ENCODE measurements at places on chromosomes 7 and 10.

- DNase-seq, result no peak
Measured at GRCh38 chr7:118870187-118870586, 645.7 kb downstream of the ANKRD7 start.

DNA sequence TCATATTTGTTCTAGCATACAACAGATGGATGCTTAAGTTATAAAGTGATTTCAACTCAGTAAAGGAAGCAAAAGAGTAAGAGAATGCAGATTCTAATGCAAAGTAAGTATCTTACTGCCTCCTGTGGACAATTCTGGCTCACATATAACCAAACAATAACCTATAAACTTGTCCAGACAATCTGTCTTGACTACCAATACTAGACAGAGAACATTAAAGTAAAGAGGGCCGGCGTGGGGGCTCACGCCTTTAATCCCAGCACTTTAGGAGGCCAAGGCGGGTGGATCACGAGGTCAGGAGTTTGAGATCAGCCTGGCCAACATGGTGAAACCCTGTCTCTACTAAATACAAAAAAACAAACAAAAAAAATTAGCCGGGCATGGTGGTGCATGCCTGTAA is 329.3 kb downstream of the CACNA2D1 start:
- no peak for DNase-seq

DNA sequence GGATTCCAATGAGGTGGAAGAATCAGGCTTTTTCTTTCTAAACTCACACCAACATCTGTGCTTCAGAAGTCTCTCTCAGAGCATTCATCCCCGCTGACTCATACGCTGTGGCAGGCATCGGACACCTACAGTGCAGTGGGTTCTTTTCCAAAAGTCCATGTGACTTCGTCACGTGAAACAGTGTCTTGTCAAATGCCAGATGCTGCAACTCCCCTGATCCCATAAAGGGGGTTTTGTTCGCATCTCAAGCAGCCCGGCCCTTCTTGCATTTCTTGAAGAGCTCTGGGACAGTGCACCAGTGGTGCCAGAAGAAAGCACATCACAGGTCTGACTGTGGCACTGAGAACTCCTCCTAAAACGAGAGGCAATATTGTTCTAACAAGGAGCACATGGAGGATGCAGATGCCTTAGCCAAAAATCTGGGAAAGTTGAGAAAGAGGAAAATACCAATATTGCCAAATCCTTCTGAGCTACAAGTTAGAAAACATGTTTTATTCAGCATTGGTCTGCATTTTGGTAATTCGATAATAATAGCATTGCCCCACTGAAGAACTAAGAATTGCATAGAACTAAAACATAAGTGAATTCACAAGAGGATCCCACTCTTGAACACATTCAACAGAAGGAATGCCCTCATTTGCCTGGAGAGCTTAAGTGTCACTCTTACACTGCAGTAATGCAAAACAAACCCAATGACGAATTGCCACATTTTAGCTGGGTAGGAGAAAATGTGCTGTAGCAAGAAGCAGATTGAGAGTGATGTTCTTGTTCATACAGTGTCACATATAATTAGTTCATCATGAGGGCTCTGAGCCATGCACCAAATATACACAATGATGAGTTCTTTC is 204.4 kb downstream of the CXCL12 start:
- no peak for DNase-seq

DNA sequence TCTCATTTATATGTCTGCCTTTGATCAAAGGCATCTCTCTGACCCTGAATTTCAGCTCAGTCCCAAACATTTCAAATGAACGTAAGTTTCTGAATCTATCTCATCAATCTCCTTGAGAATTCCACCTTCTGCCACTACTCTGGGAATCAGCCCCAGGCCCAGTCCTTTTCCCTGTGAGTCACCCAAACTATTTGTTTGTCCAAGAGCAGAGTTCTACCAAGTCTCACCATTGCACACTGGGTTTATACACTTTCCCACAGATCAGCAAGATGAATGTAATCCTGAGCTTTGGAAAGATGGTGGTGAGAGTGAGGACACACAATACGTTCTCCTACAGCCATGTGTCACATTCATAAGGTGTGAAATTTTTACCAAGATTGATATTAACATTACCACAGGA is 251.3 kb upstream of the VWC2 start:
- DNase-seq, result no peak

GRCh38 chr7:875476-876076 is 778 bp upstream of the GET4 start:
- no peak for DNase-seq

GRCh38 chr7:131238347-131238931 is 89.2 kb upstream of the MKLN1 start:
- DNase-seq, result peak; percentile 15

GRCh38 chr10:4177791-4178190 is 392.8 kb upstream of the KLF6 start:
- DNase-seq, result no peak

- peak; percentile 7 for DNase-seq
Measured at GRCh38 chr7:137694405-137694804, 152.4 kb downstream of the DGKI start.

GRCh38 chr7:80699045-80699638 is 60.7 kb downstream of the CD36 start:
- peak; percentile 46 for DNase-seq

DNA sequence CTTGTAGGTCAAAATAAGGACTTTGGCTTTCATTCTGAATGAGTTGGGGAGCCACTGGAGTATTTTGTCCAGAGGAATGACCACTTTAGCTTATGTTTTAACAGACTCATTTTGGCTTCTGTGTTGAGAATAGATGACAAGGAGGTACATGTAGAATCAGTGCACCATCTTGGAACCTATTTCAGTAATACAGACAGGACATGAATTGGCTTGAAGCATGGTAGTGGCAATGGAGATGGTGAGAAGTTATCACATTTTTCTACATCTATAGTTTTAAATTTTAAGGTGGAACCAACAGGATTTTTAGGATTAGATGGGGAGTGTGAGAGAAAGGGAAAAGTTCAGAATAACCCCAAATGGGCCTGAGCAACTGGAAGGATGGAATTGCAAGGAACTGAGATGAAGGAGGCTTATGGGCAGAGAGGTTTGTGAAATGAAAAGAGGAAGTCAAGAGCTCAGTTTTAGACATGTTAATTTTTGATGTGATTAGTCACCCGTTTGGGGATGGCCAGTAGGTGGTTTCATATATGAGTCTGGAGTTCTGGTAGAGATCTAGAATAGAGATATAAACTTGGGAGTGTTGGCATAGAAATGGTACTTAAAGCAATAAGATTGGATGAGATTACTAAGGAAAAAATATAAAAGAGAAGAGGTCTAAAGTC is 89.2 kb upstream of the JAZF1 start:
- no peak for DNase-seq

DNA sequence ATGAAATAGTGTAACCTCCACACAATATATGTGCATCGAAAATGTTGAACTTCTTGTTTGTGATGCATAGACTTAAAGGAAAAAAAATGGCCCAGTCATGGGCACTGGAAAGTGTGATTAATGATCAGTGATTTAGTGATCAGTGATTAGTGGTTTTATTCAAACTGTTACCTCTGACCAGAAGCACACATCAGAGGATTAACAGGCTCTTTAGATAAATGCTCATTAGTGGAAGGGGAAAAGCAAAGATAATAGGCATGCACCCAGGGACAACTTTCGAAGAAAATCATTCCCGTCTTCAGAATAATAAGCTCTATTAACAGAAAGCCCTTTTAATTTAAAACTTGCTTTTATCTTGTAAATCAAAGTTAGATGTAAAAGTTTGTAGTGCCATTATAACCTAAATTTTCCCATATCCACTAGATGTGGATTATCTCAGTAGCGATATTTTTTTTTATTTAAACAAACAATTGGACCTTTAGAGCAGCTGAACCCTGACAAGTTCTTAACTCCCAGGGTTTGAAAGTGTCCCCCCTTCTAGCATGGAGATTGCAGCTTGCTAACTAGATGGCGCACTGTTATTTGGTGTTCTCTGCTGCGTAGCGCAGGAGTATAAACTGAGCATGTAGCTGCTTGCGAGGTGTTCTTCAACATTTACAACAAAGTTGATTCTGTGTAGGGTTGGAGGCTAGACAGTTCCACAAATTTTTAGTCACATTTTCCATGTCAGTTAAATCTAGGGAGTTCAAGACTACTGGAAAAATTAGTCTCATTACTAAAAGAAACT is at the start of gene CREB5:
CREB5 (plus strand) TSS at position 643 of the 787 bp plus-strand sequence. CDS start 397 bp downstream, outside the sequence.
- DNase-seq, result no peak

DNA sequence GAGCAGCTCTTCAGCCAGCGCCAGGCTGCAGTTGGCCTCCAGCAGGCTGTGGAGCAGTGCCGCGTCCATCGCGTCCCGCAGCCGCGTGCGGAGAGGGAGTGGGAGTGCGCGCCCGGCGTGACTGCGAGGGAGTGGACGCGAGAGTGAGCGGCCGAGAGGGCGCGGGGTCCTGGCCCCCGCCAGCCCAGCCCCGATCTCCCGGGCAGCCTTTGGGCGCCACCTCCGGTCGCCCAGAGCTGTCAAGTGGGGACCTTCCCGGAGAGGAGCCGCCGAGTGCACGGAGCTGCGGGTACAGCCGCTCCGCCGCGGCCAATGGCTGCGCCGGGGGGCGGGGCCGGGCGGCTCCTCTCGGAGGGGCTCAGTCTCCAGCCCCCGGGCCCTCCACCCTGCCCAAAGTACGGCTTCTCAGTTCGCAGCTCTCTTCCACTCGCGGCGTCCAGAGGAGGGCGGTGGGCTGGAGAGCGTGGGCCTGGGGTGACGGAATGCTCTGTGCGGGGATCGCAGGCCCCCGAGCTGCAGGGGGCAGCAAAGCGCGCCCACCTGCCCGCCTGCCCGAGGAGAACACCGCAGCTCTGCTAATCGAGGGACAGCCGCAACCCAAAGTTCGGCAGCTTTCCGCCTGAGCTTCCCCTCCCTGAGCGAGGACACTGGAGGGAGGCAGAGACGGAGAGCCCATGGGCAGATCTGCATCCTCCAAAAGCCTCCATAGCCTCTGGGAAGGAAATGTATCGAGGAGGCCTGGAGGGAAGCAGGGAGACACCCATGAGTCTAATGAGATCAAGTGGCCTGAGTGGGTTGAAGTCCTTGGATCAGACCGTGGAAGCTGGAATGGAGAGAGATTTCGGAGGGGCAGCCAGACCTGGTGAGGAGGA is at the start of gene CRHR2:
CRHR2 (minus strand) TSS at position 245 of the 872 bp plus-strand sequence; CDS start at position 69, 176 bp downstream.
- DNase-seq, result no peak

DNA sequence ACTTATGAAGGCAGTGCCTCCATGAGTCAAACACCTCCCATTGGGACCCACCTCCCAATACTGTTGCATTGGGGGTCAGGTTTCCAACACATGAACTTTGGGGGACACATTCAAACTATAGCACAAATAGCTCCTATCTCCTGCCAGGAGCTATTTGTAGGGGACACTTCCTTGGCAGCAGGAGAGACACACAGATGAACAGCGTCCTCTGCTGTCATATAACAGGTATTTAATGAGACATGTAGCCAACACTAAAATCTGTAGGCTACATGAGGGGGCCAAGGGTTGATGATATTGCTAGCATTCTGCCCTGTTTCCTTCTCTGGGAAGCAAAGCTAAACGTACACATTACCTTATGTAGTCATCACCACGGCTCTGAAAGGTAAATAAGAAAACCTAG is 2.6 kb upstream of the GPR26 start:
- DNase-seq, result no peak

GRCh38 chr10:33142295-33142694 is 184.3 kb upstream of the ITGB1 start:
- no peak for DNase-seq

DNA sequence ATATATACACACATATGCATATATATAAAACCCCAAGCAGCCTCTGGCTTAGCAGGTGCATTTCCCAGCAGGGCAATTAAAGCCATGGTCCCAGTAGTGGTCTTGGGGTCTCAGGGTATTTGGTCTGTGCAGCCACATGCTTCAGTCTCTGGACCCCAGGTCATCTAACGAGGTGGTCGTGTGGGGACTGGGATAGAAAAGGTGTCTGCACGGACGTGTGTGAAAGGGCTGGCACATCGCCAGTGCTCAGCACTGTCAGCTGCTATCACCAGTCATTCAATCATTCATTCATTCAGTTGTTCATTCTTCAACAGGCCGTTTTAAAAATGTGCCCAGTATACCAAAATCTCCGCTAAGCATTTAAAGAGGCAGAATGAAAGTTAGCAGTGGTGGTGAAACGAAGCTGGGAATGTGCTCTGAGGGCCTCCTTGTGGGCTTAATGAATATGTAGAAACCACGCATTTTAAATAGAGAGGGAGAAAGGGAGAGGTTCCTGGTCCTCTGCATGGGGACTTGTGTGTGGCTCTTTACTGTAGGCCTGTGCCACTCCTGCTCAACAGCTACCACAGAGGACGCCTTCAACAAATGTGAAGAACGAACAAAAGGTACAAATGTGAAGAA is 170.4 kb downstream of the EGFR start:
- DNase-seq, result no peak

DNA sequence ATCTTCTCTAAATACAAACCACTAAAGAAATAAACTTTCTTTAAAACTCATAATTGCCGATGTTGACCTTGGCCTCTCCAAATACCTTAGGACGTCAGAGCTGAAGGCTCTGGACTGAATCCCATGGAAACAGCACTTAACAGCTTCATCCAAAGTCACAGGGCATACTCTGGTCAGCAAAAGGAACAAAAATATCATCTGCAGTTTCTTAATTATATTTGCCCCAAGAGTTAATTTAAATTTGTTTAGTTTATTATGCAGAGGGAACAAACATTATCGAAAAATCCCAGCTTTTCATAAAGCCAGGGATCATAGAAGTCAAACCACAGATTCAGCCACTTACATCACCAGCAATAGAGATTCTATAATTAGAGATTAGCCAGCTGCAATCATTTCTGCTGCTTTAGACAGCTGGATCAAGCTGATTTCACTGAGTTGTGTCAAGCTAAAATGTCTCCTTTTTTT is 20.5 kb upstream of the FAM13C start:
- no peak for DNase-seq

DNA sequence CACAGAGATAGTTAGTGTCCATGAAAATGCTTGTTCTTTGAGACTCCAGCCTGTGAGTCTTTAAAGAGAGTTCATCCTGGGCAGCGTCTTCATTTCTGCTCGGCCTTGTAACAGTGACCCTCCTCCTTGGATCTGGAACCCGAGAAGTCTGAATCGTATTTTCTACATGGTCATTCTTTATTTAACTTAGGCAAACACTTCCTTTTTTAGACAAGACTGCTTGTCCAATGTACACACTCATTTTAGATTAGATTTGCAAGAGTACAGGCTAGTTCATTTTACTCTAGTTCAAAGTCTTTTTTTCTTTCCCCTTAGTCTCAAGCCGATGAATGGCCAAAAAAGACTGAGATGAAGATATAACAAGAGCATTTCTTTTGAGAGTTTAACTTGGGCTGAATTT is 133.5 kb downstream of the CHN2 start:
- no peak for DNase-seq

- no peak for DNase-seq
Measured at GRCh38 chr7:98185101-98185500, 26.1 kb upstream of the BHLHA15 start.

Data from activated CD4-positive, alpha-beta T cell treated with anti-CD3 and anti-CD28 coated beads, Interleukin-2, Interleukin-4, amounts not matched to agents 100 ng/mL and 50 ng/mL, durations not matched to agents 16 hours and 8 hours (primary cell).